ENCODE measurements at places on chromosomes 16 and 17.

GRCh38 chr16:81787659-81788058 is 8.6 kb downstream of the PLCG2 start:
- H3K27ac ChIP-seq: no peak overlapping the region
- no peak overlapping the region for H3K4me3 ChIP-seq
- DNase-seq: no peak
- H3K27me3 ChIP-seq: peaks cover 7% of the 10 kb centered on the region
- no peaks in the 10 kb centered on the region for H3K36me3 ChIP-seq

DNA sequence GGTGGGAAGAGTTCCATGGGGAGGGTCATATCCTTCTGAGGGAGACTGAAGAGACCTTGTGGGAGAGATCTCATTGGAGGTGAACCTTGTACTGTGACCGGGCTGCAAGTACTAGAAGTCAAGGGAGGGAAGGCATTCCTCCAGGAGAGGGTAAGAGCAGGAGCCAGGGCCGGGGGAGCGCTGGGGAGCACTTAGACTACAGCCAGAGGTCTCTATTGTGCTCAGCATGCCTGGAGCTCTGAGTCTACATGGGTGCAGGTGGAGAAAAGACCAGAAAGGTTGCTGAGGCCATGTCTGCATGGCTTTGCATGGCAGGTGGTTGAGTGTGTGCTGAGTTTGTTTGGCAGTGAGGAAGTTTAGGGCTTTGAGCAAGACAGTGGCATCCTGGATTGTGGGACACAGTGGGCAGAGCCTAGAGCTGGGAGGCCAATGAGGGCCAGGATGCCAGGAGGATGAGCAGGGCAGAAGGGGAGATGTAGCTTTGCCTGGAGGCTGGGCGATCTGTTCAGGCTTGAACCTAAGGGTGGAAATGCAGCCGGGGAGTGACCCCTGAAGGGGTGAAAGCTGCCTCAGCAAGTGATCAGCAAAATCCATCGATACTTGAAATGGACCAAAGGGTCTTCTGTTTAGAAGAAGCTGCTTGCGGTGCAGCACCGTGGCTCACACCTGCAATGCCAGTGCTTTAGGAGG is 317.4 kb upstream of the TNRC6C start:
- no peak overlapping the region for H3K4me3 ChIP-seq
- H3K36me3 ChIP-seq: no peaks in the 10 kb centered on the region
- no peak for DNase-seq
- H3K27me3 ChIP-seq: peaks cover 2% of the 10 kb centered on the region

GRCh38 chr16:65767125-65767524 is 599.4 kb upstream of the CDH5 start:
- no peaks in the 10 kb centered on the region for H3K36me3 ChIP-seq
- no peak overlapping the region for H3K4me3 ChIP-seq
- DNase-seq: no peak
- H3K4me1 ChIP-seq: no peaks in the 10 kb centered on the region
- no peak overlapping the region for H3K27ac ChIP-seq

- H3K27ac ChIP-seq: no peak overlapping the region
- no peak for DNase-seq
These were observed 159.6 kb downstream of the HAPSTR1 start for GRCh38 chr16:9251026-9251425.

GRCh38 chr17:31310260-31310659 is 3.6 kb downstream of the EVI2B start:
- peak overlapping the region; percentile 94 for H3K27ac ChIP-seq
- H3K4me3 ChIP-seq: peak overlapping the region; percentile 81
- no peaks in the 10 kb centered on the region for H3K27me3 ChIP-seq
- no peak for DNase-seq

- H3K4me3 ChIP-seq: no peak overlapping the region
- H3K27me3 ChIP-seq: no peaks in the 10 kb centered on the region
- no peaks in the 10 kb centered on the region for H3K4me1 ChIP-seq
- no peak overlapping the region for H3K27ac ChIP-seq
- H3K36me3 ChIP-seq: peaks cover 88% of the 10 kb centered on the region
- no peak for DNase-seq
These were observed 28.0 kb downstream of the NXPH3 start for GRCh38 chr17:49603720-49604119.

All from activated T-cell treated with anti-CD3 and anti-CD28 coated beads, Interleukin-2, amount 50 U/mL, for 24 hours (primary cell).